ENCODE measurements at places on chromosomes 6 and 20. TPM values are rescaled to one million over a fixed set of nuclear protein-coding genes. Genes with fewer than 3 reads are reported as not detected.

The SLC25A27 gene
- total RNA-seq, result 0.18 TPM

The ISM1 gene
- total RNA-seq, result not detected

GRCh38 chr6:79338493-79338892, 104.0 kb upstream of the HMGN3 start:
- DNase-seq, result no peak

DNA sequence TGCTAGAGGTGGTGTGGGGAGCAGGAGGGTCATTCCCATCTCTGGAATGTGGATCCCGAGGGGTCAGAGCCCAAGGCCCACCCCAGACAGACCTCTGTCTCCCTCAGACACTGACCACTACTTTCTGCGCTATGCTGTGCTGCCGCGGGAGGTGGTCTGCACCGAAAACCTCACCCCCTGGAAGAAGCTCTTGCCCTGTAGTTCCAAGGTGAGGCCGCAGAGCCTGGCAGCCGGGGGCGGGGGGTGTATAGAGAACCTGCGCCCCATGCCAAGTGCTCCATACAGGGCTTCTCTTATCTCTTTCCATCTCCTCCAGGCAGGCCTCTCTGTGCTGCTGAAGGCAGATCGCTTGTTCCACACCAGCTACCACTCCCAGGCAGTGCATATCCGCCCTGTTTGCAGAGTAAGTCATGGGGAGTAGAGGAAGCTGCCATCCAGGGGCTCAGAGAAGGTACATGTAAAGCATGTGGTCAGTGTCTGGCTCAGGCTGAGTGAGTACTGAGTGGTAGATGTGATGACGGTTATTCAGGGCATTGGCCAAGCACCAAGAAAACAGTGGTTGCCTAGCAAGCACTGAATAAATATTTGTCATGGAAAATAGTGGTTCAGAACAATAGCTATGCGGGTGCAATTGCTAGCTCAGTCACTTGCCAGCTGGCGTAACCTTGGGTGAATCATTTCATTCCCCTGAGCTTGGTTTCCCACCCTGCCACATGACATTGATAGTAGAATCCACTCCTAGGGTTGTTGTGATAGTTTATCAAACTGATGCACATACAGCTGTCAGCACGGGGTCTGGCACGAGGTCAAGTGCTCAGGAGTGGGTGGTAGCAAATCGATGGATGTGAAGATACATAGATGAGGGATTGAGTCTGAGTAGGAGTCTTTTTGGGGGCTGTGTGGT, 3.5 kb downstream of the PIGT start:
- DNase-seq, result peak; percentile 99

DNA sequence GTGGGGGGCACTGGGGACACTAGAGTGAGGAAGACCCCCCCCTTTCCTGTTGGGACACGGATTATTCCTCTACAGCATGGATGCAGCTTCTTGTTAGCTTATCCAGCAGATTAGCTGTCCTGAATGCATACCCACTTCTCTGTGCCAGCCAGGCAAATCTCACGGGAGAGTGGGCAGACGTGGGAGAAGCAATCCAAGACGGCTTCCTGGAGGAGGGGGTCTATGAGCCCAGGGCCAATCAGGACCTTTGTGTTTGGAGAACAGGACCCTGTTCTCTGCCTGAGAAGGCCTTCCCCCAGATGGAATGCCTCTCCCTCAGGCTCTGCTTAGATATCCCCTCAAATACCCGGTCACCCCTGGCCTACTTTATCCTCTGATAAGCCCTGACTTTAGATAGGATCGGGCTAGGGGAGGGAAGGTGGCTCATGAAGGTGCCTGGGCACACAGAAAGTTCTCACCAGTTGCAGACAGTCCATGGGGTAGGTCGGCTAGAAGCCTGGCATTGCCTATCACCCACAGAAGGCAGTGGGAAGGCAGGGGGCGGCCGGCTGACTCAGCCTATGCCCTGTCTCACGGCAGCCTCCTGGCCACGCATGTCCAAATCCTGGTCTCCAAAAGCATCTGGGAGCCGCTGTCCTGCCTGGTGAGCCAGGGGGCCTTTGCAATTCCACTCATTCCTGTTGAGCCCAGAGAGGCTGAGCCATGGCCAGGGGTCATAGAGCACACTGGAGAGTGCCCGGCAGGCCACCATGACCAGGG, 34.7 kb downstream of the SUN5 start:
- no peak for DNase-seq

DNA sequence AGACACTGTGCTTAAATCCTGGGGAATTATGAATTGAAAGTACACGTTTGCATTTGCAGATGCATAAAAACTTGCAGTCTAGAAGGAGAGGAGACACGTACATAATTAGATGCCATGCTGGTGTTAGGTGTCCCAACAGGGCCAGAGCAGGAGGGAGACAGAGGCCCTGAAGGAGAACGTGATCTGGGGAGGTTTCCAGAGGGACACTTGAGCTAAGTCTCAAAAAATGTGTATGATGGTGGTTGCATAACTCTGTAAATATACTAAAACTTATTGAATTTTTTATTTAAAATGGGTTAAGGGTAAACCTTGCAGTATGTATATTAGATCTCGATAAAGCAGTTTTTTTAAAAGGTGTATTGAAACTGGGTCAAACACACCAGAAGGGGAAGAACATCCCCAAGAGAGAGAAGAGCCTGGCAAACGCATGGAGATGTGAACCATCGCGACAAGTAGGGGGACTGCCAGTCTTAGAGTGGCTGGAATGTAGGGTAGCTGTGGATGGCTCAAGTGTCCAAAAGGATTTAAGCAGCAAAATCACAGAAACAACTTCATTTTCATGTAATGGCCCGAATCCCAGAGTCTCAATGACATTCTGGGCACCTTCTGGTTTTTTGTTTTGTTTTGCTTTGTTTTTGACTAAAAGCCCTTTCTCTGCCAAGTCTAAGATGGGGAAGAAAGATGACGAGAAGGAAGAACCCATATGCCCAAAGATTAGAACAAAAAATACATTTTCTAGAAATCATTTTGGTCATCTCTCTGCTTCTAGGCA, 15.3 kb downstream of the TRAF3IP2 start:
- no peak for DNase-seq

DNA sequence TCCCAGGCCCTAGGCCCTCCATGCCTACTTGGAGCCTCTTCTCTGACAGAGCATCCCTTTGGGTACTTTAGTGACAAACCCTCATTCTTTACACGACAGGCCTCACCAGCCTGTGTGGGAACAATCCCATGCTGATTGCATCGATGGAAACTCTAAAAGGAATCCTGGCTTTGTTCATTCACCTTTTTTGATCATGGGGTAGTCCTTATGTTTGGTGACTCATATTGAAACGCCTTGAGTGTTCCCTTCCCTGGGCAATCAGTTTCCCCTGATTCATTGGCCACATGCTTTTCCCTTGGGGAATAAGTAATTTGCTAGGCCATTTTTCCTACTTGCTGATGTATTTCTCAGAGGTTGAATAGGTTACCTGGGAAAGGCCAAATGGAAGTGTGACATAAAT, 14.7 kb upstream of the TNFAIP3 start:
- no peak for DNase-seq

Measured in HFFc6 (cell line).